ENCODE measurements at places on chromosomes 1 and 21.

DNA sequence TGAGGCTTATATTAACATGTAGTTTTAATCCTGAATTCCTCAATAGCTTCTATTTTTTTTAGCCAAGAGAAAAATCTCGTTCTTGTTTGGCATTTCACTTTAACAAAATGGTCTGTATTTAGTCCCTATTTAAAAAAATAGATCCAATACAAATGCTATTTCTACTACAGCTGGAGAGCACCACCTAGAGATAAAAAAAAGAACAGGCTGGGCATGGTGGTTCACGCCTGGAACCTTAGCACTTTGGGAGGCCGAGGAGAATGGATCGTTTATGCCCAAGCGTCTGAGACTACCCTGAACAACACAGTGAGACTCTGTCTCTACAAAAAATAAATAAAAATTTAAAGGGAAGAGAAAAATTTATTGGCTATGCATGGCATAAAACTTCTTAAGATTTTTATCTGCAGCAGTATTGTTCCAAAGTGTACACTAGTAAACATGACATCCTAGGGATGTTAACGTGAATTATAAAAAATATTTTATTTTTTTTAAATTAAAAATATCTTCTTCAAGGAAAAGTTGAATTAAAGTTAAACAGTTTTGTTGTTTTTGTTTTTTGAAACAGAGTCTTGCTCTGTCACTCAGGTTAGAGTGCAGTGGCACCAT lies 4.4 kb downstream of the ST7L start:
- no peak for DNase-seq

- DNase-seq: no peak
Measured at GRCh38 chr1:246934765-246935164, 3.0 kb upstream of the AHCTF1 start.

DNA sequence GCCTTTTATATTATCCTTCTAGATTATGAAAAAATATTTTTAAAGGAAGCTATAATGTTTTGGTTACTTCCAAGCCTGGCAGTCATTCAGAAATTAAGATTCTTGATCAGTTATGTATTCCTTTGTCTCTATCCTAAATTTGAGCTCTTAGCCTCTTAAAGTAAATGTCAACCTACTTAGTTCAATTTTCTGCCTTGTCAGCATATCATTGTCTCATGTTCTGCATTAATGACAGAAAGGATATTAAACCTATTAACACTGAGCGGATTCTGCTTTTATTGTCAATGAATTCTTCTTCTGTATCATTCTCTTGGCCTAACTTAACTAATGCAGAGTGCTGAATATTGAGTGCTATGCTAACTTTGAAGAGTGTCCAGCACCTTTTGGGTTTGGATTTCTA lies 56.0 kb downstream of the SDCCAG8 start:
- DNase-seq: no peak

DNA sequence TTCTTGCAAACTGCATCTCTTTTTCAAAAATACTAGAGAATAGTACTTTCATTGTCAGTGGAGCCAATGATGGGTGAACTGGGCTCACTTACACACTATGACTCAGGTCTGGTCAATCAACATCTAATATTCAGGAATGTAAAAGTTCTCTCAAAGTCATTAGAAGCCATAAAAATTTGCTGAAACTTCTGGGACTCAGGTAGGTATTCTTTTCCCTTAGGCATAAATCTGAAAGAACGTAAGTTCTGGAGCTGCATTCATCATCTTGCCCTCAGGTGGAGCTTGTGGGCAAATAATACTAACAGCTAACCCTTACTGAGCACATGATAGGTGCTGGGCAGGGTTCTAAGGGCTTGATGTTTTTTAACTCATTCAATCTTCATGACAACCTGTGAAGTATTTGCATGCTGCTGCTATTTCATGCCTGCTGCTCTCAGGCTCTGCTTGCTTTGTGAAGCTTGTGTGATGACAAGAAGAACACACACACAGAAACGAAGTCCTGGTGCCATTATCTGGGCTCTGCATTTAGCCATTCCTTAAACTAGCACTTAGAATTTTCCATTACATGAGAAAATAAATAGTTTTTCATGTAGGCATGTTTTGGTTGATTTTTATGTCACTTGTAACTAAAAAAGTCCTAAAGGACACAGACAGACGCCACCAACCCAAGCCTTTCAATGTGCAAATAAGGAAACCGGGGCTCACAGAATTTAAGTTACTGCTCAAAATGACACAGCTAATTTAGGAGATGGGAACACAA lies 394.2 kb upstream of the LYPLAL1 start:
- DNase-seq: no peak

DNA sequence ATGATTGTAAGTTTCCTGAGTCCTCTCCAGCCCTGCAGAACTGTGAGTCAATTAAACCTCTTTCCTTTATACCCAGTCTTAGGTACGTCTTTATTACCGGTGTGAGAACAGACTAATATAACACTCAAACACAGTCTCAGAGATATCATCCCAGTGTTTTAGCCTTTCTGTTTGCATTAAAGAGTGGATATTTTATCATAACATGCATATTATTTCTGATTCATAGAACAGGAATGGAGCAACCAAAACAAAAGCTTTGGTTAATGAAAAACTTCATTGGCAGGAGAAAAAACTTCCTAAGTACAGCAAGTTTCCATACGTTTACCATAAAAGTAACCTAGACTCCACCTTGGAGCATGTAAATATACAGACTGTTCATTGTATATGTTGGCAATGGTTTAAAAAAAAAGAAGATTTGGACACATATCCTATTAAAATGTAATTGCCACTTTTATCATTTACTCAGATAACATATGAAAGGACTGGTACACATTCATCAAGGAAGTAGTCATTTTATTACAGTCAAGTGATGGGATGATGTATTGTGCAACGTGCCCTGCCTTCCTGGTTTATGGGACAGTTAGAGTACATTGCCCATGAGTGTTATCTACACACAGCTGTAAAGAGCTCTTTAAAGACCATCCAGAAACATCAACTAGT lies 144.8 kb downstream of the ETS2 start:
- DNase-seq: no peak

GRCh38 chr1:105641407-105641806 lies 1415.1 kb upstream of the PRMT6 start:
- no peak for DNase-seq

DNA sequence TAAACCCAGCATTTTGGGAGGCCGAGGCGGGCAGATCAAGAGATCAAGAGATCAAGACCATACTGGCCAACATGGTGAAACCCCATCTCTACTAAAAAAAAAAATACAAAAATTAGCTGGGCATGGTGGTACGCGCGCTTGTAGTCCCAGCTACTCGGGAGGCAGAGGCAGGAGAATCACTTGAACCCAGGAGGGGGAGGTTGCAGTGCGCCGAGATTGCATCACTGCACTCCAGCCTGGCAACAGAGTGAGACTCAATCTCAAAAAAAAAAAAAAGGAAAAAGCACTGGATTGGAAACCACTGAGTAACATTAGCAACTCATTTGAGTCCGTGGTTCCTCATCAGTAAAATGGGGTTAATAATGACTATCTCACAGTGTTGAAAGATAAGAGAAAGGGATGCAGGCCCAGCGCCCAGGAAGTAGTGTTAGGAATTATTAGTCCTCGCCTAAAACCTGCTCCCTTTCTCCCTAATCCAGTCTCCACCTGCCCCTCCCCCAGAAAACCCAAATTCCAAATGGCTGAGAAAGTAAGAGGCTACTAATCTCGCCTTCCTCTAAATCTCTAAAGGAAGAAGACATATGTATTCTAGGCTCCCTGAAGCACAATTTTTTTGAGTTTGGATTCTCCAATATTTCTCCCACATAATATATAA lies 49.5 kb downstream of the RHBG start:
- no peak for DNase-seq

DNA sequence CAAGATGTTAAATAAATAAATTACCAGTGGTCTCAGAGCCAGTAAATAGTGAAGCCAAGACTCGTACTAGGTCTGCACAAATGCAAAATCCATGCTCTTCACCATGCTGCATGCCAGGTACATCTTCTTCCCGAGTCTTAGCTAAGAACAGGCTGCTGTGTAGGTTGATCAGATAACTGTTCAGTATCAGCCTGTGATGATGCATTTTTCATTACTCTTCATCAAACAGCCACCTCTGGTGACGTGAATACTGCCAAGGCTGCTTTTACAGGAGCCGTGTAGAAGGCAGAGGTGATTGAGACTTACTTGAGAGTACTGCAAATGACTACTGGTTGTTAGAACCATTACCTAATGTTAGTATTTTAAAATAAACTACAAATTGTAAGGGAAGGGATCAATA lies 39.3 kb upstream of the HOOK1 start:
- no peak for DNase-seq

- no peak for DNase-seq
Measured at GRCh38 chr1:111448482-111448917, 556 bp downstream of the WDR77 start.

- no peak for DNase-seq
Measured at GRCh38 chr1:241265428-241265827, 91.6 kb downstream of the RGS7 start.

GRCh38 chr1:18198260-18198659 lies 90.7 kb downstream of the IGSF21 start:
- DNase-seq: no peak

DNA sequence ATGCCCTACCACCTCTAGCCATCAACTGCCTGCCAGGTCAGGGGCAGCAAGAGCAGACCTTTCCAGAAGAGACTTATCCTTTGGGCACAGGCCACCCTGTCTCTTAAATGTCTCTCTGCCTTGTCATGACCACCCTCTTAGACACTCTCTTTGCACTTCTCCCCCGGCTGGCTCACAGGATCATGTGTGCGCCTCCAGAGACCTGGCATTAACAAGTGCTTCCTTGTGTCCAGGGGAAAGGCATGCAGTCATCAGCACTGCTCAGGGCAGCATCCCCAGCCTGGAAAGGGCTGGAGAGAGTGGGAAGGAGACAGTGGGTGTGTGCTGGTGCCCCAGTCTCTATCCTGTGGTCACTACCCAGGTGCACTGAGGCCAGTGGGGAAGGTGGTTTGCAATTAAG lies 85.2 kb upstream of the TLR5 start:
- DNase-seq: no peak

- DNase-seq: no peak
Measured at GRCh38 chr21:46100426-46100825, 2.5 kb downstream of the COL6A2 start.

DNA sequence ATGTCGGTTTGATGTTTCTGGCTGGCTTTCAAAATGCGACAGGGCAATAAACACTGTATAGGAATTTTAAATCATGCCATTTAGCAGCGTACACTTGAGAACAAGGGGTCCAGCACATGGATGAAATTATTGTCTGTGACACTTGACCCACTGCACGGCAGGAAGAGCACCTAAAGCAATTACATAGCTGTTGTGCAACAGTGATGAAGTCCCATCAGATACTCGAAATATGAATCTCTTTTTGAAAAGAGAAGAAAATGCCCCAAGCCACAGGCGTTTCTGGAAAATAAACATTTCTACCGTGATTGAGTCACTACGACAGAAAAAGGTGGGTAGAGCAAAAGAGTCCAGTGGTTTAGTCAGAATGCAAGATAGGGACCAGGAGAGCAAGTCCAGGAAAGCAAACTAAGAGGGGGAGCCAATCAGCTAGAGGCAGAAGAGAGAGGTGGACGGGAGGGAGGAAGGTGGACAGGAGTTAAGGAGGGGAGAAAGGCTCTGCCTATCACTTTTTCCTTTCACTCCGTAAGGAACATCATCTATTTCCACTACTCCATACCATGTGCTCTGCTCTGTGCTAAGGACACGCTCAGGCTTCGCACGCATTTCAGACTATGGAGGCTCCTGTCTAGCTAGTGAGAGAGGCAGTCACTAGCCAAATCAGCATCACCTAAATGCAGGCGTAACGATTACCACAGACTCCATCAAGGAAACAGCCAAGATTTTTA lies 6.4 kb downstream of the DSCAM start:
- DNase-seq: no peak

DNA sequence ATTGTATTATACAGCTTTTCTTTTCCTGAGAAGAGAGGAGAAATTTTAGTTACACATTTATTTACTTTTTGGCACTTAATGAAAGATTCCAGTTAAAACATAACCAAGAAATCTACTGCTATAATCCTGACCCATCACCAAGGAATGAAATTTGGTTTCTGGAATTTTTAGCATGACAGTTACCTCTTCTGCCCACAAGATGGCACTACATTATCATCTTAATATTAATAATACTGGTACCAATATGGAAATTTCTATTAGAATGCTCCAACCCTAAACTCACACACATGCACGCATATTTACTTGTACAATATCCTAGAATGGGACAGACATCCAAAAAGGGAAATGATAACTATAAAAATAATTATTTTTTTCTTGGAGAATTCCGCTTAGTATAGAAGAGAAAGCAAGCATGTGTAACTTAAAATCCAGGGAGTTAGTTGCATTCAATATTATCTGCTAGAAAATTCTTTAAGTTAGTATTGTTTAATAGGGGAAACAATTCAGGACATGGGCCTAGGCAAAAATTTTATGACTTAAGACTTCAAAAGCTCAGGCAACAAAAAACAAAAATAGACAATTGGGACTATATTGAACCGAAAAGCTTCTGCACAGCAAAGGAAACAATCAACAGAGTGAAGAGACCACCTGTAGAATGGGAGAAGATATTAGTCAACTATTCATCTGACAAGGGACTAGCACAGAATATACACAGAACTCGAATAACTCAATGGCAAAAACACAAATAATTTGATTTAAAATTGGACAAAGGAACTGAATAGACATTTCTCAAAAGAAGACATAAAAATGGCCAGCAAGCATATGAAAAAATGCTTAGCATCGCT lies 37.4 kb downstream of the MAP3K21 start:
- DNase-seq: no peak

DNA sequence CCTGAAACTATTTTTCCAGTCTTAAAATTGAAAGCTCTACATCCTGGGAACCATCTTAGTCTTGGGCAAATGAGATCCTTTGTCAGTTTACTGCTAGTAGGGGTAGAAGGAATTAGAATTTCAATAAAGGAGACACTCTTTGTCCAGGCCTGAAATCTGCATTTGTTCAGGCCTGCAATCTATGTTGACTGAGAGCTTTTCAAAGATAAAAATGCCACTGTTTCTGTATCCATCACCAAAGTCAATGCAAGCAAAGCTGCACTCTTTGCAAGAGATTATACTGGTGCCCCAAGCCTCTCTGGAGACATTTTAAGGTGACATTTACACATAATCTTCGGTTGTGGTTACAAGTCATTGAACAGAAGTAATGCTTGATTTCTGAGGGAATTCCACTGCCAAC lies 135.7 kb downstream of the CTH start:
- DNase-seq: no peak

DNA sequence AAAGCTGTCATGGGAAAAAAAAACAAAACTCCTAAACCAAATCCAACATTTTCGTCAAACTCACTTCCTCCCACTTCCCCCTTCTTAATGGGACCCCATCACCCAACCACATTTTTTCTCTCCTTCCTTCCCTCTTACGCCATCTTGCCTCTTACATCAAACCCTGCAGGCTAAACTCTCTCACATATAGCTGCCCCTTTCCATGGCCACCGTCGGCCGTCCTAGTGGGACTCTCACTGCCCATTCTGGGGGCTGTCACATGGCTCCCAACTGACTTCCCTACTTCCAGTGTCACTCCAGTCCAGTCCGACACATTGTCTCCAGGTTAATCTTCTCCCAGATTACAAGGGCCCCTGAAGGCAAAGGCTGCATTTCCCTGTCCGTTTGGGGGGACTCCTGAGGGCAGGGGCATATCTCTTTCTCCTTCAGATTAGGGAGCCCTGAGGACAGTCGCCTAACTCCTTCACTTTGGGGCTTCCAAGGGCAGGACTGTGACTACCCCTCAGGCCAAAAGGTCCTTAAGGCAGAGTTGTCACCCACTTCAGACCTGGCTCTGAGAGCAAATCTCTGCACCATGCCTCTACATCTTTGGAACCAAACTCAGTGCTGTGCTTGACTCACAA lies 658 bp downstream of the UBXN11 start:
- no peak for DNase-seq

Data from stimulated activated CD4-positive, alpha-beta T cell treated with anti-CD3 and anti-CD28 coated beads, Interleukin-1b, Interleukin-23, amount 100 ng/mL, for 1 hour (primary cell).